HFF-Myc (cell line): ENCODE measurements at places on chromosomes 11 and 22.
A peak's percentile ranks its signal among the peaks of the same experiment; 100 is the strongest.

- DNase-seq = peak; percentile 96
Observed at GRCh38 chr11:68659158-68659921, 25.0 kb upstream of the GAL start.

GRCh38 chr22:39221999-39222686 lies 22.6 kb downstream of the PDGFB start:
- no peak for DNase-seq

- no peak for DNase-seq
Observed at GRCh38 chr22:28013611-28014010, 94.6 kb upstream of the PITPNB start.

GRCh38 chr22:42470366-42471082 lies 38.3 kb upstream of the NFAM1 start:
- no peak for DNase-seq

GRCh38 chr11:32894149-32894827 lies 1.7 kb downstream of the QSER1 start:
- DNase-seq = peak; percentile 61

GRCh38 chr22:37734964-37735451 lies 38.2 kb downstream of the TRIOBP start:
- DNase-seq = no peak

- DNase-seq = no peak
Observed at GRCh38 chr22:37419969-37420685, 7.2 kb downstream of the ELFN2 start.

DNA sequence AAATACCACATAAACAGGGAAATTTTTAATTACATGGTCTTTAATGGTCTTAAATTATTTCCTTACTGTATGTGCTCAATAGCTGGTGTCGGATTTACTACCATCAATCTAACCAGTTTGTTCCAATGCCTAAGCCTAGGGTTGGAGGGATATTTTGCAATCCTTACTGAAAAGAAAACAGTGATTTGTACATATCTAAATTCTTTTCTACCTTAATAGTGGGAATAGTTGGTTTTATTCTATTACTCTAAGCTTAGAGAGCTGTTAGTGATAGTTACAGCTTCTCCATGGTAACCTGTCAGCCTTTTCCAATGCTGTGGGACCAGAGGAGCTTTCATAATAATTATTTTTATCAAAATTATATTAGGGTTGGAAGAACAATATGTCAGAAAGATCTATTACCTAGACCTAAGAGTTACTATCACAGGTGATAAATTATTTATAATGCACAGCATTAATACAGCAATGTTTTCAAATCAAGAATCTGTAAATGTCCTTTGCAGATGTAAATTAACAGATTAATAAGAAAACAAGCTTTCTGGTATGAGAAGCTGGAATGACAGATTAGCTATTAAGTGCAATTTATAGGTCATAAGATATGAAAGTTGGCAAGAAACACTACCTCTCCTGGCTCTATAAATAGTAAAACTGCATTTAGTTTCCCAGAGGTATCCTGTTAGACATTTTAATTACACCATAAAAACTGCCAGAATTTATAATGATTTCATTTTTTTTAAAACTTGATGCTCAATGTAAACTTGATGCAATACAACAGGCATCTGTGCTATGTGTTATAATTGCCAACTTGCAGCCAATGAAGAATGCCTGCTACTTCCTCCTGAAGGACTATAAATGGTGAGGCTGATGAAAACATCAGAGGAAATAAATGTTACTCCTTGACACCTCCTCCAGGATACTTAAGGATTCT lies 262.0 kb upstream of the PITPNB start:
- DNase-seq = no peak

DNA sequence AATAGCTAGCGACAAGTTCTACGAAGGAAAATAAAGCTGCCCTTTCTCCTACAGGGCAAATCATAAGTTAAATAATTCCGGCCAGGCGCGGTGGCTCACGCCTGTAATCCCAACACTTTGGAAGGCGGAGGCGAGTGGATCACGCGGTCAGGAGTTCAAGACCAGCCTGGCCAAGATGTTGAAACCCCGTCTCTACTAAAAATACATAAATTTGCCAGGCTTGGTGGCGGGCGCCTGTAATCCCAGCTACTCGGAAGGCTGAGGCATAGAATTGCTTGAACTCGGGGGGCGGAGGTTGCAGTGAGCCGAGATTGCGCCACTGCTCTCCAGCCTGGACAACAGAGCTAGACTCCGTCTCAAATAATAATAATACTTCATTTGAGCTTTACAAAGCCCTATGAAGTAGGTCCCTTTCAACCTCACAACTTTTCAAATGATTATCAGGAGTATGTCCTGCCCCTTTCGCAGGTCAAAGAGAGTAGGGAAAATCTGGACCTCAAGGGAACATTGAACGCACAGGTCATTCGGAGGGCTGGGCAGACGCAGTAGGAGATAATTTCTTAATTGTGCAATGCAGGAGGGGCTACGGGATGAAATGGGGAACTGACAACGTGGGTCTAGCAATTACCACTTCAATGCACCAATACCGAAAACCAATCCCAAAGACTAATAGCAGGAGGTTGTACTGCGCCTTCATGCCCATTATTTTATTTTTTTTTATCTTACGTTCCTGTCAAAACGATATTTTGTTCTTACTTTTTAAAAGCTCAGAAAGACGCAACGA lies 590 bp downstream of the COMMD9 start:
- no peak for DNase-seq

DNA sequence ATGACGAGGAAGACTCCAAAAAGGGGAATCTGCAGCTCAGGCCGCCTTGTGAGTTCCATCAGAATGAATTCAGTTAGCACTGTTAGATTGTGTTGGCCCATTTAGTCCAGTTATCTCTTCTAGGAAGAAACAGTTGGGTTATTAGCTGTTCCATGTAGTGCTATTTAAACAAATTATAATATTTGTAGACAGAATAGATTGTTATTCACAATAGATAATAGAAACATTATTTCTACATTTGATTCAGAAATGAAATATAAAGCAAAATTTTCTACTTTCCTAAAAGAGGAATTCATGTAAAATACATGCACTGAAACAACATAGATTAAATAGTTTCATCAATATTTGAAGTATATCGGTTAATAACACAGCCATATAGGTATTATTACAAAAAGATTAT lies at the start of gene OR8K5:
Gene OR8K5 (minus strand): TSS at position 101 of the 400 bp plus-strand sequence. CDS start 0 bp downstream, at position 101.
- no peak for DNase-seq

DNA sequence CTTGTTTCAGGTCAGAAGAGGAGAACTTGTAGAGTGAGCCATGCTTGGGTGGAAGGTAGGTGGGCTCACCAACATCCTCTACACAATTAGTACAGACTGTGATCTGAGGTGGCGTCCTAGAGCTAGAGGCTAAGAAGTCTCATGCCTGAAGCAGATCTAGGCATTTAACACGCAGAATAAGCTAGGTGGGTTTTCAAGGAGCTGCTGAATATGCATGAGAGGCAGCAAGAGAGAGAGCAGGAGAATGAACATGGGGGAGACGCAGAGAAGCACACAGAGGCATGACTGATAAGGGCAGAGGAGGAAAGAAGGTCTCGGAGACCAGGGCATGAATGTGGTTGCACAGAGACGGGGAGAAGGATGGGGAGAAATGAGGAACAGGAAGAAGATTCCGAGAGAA lies 36.8 kb upstream of the JAM3 start:
- no peak for DNase-seq

- no peak for DNase-seq
Observed at GRCh38 chr11:20021771-20022362, 138.4 kb downstream of the DBX1 start.

DNA sequence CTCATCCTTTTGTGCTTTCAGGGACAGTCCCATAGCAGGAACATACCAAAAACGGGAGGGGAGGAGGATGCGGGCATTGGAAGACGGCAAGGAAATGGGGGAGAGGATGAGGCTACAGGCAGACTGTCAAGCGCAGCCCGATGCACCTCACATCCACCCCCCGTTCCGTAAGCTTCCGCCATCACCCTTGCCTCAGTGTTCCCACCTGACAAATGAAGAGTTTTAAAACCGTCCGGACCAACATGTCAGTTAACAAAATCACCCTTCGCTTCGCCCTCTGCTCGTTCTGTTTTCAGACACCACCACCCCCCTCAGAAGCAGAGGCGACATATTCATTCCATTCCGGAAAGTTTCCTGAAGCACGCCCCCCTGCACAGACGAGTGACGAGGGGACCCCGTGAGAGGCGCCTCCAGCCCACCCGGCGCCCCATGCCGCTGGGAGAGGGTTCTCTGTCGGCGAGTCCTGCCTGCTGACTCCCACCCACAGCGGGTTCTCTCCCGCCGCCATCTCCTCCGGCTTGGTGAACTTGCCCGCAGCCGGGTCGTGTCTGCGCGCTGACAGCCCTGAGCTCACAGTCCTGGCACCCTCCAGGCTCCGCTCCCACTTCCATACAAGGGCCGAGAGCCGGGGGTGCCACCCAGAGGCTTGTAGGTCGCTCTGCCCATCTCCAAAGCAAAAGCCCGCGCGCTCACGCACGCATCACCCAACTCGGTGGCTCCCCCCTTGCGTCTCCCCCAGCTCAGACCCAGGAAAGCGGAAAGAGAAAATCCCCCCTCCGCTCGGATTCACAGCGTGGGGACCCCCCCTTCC lies 1.5 kb downstream of the IGSF9B start:
- DNase-seq = no peak

DNA sequence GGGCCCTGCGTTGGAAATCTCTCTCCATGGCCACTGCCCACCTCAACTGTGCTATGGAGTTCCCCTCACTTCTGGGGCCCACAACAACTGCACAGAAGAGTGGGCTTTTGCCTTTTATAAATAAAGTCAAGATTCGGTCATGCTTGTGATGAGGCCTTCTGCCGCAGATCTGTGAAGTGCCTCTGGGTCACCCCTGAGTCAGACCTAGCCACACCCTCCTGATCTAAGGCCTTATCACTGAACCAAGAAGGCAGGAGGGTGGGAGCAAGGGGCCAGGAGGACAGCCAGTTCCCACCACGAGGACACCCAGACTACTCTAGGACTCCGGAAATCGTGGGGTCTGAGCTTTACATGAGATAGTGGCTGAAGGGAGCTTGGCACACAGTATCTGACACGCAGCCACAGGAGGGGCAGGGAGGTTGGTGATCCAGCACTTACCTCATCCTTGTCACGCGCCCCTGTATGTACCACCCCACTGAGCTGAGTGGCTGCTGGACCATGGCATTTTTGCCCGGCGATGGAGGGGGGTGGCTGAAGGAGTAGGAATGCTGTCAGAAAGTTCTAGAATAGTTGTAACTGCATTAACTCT lies 115.7 kb downstream of the ABTB2 start:
- DNase-seq = no peak

- DNase-seq = no peak
Observed at GRCh38 chr11:76119779-76120178, 86.5 kb downstream of the WNT11 start.

DNA sequence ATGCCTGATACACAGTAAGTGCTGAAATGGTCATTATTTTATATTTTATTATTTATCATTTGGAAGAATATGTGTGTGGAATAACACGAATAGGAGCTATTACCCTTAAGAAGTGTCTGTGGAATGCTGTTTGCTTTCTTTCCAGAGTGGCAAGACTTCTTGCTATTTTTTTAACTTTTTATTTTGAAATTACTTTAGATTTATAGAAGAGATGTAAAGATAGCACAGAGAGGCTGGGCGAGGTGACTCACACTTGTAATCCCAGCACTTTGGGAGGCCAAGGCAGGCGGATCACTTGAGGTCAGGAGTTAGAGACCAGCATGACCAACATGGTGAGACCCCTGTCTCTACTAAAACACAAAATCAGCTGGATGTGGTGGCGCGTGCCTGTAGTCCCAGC lies 58.9 kb upstream of the PAX6 start:
- DNase-seq = no peak

GRCh38 chr22:50502096-50502495 lies 5.4 kb downstream of the LMF2 start:
- DNase-seq = no peak

GRCh38 chr11:125167954-125168835 lies 3.6 kb downstream of the PKNOX2 start:
- DNase-seq = peak; percentile 83

- DNase-seq = no peak
Observed at GRCh38 chr11:44942029-44942955, 8.4 kb downstream of the TP53I11 start.

DNA sequence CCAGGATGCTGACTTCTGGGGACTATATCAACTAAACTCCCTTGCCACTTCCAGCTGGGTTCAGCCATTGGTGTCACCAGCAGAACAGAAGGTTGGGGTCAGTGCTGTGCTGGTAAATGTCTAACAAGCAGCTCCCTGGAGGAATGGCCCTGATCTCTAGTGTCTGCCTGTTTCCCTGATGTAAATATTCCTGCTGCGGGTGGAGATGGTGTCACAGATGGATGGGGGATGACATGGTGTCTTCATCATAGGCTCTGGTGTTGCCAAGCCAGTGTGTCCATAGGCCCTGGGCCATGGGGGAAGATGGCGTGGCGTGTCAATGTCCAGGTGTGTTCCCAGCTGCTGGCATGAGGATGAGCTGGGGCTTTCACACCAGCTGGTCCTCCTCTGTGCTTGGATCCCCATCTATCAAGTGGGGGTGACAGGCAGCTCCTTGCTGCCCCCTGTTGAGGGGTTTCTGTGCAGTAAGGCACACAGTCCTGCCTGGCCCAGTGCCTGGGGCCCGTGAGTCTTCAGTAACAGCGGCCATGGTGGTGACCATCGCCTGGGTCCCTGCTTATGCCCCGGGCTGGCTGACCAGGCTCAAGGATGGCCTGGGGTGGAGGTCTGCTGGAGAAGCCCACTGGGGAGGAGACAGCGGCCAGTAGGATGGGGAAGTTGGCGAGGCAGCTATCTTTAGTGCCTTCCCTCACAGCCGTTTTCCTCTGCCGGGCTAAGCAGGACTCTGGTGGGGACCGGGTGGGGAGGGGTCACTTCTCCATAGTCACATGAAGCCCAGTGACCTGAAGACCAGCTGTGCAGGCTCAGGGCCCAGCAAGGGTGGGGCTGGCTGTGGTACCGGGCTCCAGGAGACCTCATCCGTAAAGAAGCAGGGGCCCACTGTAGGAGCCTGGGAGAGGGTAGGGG lies 12.7 kb downstream of the RPL3 start:
- DNase-seq = no peak

DNA sequence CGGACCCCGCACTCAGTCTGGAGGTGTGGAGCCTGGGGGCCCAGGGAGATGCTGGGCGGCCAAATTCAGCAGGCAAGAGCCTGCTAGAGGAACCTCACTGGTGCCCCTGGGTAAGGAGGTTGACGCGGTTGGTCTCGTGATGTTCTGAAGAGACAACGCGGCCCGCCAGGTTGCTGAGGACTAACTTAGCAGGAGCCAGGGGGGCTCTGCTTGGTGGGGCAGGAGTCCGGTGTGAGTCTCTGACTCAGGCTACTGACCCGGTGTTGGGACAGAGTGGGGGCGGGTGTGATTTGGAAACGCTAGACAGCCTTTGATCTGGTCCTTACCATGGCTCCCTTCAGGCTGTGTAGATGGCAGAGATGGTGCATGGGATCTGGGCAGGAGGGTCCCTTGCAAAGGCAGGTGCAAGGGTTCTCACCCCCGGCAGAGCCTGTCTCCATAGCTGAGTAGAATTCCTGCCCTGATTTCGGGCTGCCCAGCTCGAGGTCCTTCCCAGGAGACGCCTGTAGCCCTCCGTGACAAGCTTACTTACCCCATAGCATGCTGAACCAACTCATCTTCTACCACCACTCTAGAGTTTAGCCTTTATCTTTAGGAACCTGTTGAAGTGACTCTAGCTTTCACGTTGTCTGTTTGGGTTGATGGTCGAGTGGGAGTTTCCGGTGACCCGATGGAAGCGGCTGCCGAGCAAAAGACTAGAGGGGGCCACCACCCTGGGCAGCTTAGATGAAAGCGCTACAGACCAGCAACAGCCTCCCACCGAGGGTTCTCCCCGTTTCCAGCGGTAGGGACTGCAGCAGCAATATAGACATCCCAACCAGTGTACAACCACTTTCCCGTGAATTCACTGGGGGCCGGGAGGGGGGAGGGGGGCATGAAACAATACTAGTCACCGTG lies 38.4 kb downstream of the KCNC1 start:
- DNase-seq = no peak
